HepG2 (cell line): ENCODE measurements at places on chromosomes 12 and 14.

GRCh38 chr12:82857276-82857675 is 170.6 kb downstream of the TMTC2 start:
- H3K36me3 ChIP-seq: no peaks in the 10 kb centered on the region
- no peaks in the 10 kb centered on the region; the same call in 1 of the 2 replicates for H3K27me3 ChIP-seq
- H3K4me1 ChIP-seq: no peaks in the 10 kb centered on the region; the same call in 1 of the 2 replicates
- DNase-seq: no peak
- no peak overlapping the region for H3K27ac ChIP-seq

DNA sequence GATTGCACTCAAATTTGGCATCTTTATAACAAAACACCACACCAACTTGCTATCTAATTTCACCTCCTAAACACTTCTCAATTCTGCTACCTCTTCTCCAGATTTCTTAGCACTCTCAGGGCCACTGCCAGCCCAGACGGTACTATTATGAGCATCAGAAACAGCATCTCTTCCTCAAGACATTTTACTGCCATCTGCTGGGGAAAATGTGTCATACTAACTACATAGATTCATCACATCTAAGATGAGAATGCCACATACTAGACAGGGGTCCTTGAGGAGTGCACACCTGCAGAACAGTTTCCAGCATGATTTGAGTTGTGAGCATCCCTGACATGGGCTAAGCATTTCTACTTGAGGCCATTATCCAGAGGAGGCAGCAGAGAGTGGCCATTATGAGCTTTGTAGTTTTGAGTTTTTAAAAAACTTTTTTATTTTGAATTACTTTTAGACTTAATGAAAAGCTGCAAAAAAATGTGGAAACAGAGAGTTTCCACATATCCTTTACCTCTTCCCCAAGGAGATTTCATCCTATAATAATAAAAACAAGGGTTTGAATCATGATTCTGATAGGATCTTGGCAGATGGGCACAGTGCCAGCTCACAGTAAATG is 15.1 kb upstream of the GRIP1 start:
- H3K27ac ChIP-seq: no peak overlapping the region
- no peaks in the 10 kb centered on the region for H3K36me3 ChIP-seq
- DNase-seq: peak; percentile 35
- no peaks in the 10 kb centered on the region for H3K4me1 ChIP-seq
- no peaks in the 10 kb centered on the region for H3K27me3 ChIP-seq

- H3K27ac ChIP-seq: no peak overlapping the region
- no peaks in the 10 kb centered on the region for H3K4me1 ChIP-seq
- DNase-seq: no peak
- H3K27me3 ChIP-seq: no peaks in the 10 kb centered on the region; the same call in 2 of the 3 replicates
- H3K4me3 ChIP-seq: no peak overlapping the region
Measured at GRCh38 chr12:128019996-128020544, 246.9 kb upstream of the TMEM132C start.

- DNase-seq: no peak
- no peak overlapping the region for H3K27ac ChIP-seq
- H3K27me3 ChIP-seq: no peaks in the 10 kb centered on the region
- no peaks in the 10 kb centered on the region for H3K4me1 ChIP-seq
- no peaks in the 10 kb centered on the region for H3K36me3 ChIP-seq
Measured at GRCh38 chr12:43238281-43238680, 313.7 kb downstream of the ADAMTS20 start.

- DNase-seq: peak; percentile 15
- no peaks in the 10 kb centered on the region for H3K27me3 ChIP-seq
- no peaks in the 10 kb centered on the region for H3K36me3 ChIP-seq
- peaks cover 13% of the 10 kb centered on the region for H3K4me1 ChIP-seq
Measured at GRCh38 chr14:69183735-69184134, 7.6 kb upstream of the EXD2 start.

- H3K4me3 ChIP-seq: no peak overlapping the region
- peaks cover 27% of the 10 kb centered on the region for H3K36me3 ChIP-seq
- peaks cover 88% of the 10 kb centered on the region for H3K4me1 ChIP-seq
Measured at GRCh38 chr14:68786491-68787091, 6.3 kb downstream of the ZFP36L1 start.

DNA sequence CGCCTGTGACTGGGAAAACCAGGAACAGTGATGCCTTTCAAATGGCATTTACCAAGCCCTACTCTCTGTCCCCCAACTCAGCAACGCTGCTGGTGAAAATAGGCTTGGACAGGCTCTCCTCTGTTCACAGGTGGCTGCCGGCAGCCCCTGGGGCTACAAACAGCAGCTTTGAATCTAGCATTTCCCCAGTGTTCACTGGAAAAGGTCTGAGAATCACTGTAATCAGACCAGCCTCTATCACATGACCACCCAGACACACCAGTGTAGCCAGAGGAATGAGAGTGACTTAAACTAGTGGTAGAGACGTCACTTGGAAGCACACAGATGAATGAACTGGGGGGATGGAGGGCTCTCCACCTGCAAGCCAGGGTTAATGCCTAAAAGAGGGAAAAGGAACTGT is 151.8 kb downstream of the FOXN3 start:
- H3K27me3 ChIP-seq: no peaks in the 10 kb centered on the region
- H3K4me3 ChIP-seq: no peak overlapping the region
- no peak overlapping the region for H3K27ac ChIP-seq
